Naive thymus-derived CD8-positive, alpha-beta T cell (primary cell): ENCODE measurements at places on chromosomes 1 and 21. TPM values are rescaled to one million over a fixed set of nuclear protein-coding genes. Genes with fewer than 3 reads are reported as not detected.

- peaks cover 2% of the 10 kb centered on the region for H3K36me3 ChIP-seq
- no peak overlapping the region for H3K4me3 ChIP-seq
- H3K27ac ChIP-seq = no peak overlapping the region
- H3K4me1 ChIP-seq = peaks cover 26% of the 10 kb centered on the region
Measured at GRCh38 chr1:9247894-9248293, 13.3 kb downstream of the H6PD start.

- no peak overlapping the region for H3K4me3 ChIP-seq
- no peak for DNase-seq
- H3K27me3 ChIP-seq = peaks cover 13% of the 10 kb centered on the region
- no peak overlapping the region for H3K27ac ChIP-seq
- no peaks in the 10 kb centered on the region for H3K4me1 ChIP-seq
- H3K36me3 ChIP-seq = no peaks in the 10 kb centered on the region
Measured at GRCh38 chr1:31725777-31726535, 22.1 kb upstream of the COL16A1 start.

DNA sequence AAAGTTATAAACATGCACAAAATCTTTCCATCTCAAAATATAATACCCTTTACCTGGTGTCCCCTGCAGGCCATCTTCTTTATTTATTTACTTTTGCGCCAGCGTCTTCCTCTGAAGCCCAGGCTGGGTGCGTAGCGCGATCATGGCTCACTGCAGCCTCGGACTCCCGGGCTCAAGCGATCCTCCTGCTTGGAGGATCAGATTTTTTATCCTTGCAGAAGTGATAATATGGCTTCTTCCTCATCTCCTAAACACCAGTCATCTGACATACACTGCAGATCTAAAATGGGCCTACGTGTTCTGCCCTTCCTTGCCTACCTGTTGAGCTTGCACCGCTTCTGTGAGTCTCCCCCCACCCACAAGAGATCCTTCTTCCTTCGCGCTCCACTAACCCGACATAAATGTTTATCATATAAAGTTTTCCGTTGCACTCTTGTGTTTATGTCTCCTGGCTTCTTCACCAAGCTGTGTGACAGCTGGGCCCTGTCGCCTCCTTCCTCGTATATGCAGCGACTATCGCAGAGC lies 506 bp upstream of the SRP9 start:
- H3K27ac ChIP-seq = no peak overlapping the region
- no peak overlapping the region for H3K4me3 ChIP-seq
- no peak for DNase-seq
- H3K36me3 ChIP-seq = peaks cover 21% of the 10 kb centered on the region
- H3K4me1 ChIP-seq = peaks cover 40% of the 10 kb centered on the region

GRCh38 chr21:45146801-45147200 lies 72.4 kb downstream of the ADARB1 start:
- no peaks in the 10 kb centered on the region for H3K27me3 ChIP-seq
- H3K27ac ChIP-seq = no peak overlapping the region
- DNase-seq = no peak
- peaks cover 8% of the 10 kb centered on the region for H3K4me1 ChIP-seq
- no peak overlapping the region for H3K4me3 ChIP-seq

DNA sequence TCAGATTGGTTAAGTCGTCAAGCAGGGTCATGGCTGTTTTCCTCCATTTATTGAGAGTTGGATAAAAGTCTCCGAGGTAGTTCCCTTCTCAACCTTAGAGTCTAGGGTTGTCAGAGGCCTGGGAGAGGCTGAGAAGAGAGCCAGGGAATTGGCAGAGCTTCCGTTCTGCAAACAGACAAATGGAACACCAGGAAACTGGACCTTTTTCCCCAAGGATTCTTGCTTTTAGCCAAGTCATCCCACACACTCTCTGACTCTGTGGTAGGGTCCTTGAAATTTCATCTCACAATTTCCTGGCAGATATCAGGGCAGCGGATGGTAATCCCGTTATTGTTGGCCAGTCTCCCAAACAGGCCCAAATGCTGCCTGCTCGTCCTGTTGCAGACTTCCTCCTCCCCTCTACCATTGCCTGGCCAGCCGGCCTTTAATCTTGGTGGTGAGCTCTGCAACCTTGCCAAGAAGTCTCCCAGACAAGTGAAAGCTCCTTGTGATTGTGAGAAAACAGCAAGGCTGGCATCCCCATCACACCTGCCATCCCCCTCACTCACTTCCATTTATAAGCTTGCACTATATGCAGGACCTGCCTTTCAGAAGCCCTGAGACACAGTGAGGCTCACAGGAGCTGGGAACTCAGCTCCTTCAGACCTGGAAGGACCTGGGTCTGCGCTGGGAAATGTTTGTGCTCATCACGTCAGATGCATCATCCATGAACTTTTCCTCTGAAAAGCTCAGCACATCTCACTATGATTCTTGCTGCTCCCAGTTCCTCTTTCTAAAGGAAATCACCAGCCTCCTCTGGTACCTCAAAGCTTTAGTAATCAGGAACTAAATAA lies 13.7 kb upstream of the SRP9 start:
- no peaks in the 10 kb centered on the region for H3K36me3 ChIP-seq
- no peaks in the 10 kb centered on the region for H3K27me3 ChIP-seq
- no peaks in the 10 kb centered on the region for H3K4me1 ChIP-seq
- H3K27ac ChIP-seq = no peak overlapping the region
- no peak overlapping the region for H3K4me3 ChIP-seq
- no peak for DNase-seq

- no peak for DNase-seq
- H3K4me1 ChIP-seq = peaks cover 48% of the 10 kb centered on the region
- no peaks in the 10 kb centered on the region for H3K27me3 ChIP-seq
- peak overlapping the region; percentile 98 for H3K4me3 ChIP-seq
Measured at GRCh38 chr21:15732290-15732995, 2.7 kb downstream of the USP25 start.

GRCh38 chr1:90443354-90443753 lies 273.7 kb downstream of the BARHL2 start:
- peaks cover 2% of the 10 kb centered on the region for H3K4me1 ChIP-seq
- no peak for DNase-seq
- no peak overlapping the region for H3K4me3 ChIP-seq
- no peaks in the 10 kb centered on the region for H3K36me3 ChIP-seq
- H3K27me3 ChIP-seq = peaks cover 17% of the 10 kb centered on the region
- no peak overlapping the region for H3K27ac ChIP-seq

DNA sequence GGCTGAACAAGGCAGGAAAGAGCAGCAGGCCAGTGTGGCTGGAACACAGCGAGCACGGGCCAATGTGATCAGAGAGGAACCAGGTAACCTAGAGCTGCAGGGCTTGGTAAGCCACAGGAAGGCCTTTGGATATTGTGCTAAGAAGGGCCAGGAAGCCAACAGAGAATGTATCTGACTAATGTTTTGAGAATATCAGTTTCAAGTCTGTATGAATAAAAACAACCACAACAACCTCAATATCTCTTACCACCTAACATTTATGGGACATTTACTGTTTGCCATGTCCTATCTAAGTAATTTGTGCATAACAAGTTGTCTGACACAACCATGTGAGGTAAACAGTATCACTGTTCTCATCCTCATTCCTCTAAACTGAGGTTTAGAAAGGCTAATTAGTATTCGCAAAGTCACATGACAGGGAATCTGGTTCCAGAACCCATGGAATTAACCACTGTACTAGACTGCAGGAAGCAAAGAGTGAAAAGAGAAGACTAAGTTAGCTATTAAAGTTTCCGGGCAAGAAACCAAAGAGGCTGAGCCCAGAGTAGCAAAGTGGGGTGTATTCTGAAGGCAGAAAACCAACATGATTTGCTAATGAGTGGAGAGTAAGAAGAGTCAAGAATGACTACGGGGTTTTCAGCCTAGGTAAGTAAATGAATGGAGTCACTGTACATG lies 38.9 kb downstream of the SPRTN start:
- H3K36me3 ChIP-seq = peaks cover 12% of the 10 kb centered on the region
- peaks cover 28% of the 10 kb centered on the region for H3K4me1 ChIP-seq
- peak overlapping the region; percentile 9 for H3K27ac ChIP-seq
- no peak overlapping the region for H3K4me3 ChIP-seq

DNA sequence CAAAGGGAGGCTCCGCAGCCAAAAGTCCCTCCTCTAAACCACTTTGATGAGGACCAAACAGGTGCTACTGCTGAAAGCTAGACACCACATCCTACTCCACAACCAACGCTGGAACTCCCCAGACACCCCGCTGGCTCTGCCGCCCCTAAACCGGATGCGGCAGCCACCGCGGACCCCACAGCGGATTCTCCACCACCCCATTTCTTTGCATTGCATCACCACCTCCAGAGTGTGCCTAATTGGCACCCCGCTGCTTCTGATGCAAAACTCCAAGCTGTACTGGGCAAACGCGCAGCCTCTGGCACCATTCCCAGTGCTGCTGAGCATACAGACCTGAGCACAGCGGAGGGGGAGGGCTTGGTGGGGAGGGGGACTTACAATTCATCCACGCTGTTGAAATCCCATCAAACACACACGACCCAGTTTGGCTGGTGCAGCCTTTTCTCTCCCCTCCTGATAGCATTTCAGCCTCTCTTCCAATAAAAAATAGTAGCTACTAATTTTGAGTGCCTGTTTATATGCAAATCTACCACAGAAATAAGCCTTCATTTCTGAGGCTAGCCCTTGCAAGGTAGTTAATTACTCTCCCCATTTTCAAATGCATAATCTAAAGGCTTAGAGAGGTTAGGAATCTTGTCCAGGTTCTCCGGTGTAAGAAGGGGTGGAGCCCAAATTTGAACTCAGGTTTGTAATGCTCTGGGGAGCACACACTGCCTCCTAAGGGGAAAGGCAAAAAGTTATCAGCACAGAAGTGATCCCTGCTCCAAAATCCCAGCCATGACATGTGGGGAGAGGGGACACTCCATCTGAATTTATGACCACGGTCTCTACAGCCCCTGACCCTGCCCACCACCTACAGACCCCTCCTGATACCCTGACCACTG lies 12.2 kb upstream of the RGS16 start:
- H3K27me3 ChIP-seq = peaks cover 73% of the 10 kb centered on the region
- peak overlapping the region; percentile 84 for H3K27ac ChIP-seq
- peak; percentile 71 for DNase-seq
- peak overlapping the region; percentile 89 for H3K4me3 ChIP-seq

- H3K36me3 ChIP-seq = no peaks in the 10 kb centered on the region
- H3K4me3 ChIP-seq = no peak overlapping the region
- no peak for DNase-seq
- no peaks in the 10 kb centered on the region for H3K4me1 ChIP-seq
- H3K27ac ChIP-seq = no peak overlapping the region
Measured at GRCh38 chr1:85019994-85020393, 23.1 kb upstream of the MCOLN2 start.

DNA sequence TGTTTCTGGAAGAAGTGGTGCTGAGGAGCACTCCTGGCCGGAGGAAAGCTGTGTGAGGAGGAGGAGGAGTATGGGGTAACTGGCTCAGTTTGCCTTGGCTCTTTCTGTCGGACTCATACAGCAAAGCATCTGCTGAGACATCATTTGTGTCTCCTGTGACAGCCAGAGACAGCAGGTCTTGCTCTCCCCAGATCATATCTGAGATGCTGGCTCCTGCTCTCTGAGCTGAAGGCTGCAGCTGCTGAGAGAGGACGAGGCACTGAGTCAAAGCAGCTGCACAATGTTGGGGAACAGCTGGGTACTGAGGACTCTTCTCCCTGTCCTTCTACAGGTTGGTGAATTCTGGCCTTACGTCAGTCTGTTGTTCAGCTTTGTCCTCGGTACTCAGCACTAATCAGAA lies 14.3 kb downstream of the OR2B11 start:
- no peaks in the 10 kb centered on the region for H3K4me1 ChIP-seq
- H3K27me3 ChIP-seq = no peaks in the 10 kb centered on the region
- H3K36me3 ChIP-seq = peaks cover 74% of the 10 kb centered on the region
- no peak overlapping the region for H3K27ac ChIP-seq
- no peak for DNase-seq

DNA sequence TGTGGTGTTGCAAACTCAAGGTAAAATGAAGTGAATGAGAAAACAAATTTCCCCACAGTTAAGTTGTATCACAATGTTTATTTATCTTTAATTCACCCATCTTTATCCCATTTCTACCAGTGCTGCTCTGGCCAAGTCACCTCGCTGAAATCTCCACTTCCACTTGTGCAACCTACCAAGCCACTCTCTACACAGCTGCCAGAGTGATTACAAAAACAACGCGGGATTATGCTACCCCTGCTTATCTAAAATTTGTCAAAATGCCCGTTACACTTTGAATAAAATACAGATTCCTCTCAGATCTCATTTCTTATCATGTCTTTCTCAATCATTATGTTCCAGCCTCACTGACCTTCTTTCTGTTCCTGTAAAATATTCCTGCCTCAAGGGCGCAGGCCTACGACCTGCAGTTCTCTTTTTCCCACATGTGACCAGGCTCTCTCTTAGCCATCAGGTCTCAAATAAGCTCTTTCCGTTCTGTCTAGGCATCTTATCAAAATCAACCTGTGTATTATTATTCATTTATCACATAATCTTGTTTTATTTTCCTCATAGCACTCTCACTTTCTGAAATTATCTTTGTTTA lies 95.6 kb downstream of the NTMT2 start:
- H3K4me3 ChIP-seq = no peak overlapping the region
- no peaks in the 10 kb centered on the region for H3K4me1 ChIP-seq
- peaks cover 26% of the 10 kb centered on the region for H3K27me3 ChIP-seq

DNA sequence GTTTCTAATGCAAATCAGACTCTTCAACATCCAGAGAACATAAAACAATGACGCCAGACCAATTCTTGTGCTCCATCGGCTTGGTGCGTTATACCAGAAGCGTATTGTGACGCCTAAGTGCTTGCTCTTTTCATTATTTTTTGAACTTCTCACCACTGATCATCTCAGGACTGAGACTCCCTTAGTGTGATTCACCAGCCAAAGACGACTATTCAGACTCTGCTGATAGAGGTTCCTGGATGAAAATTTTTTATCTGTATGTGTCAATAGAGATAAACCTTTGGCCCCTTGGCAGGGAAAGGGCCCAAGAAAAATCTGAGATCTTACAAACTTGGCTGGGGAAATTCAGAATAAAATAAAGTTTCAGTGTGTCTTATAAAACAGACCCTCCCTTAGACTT lies 856 bp upstream of the GREM2 start:
- DNase-seq = no peak
- no peaks in the 10 kb centered on the region for H3K36me3 ChIP-seq
- peaks cover 21% of the 10 kb centered on the region for H3K4me1 ChIP-seq
- peak overlapping the region; percentile 39 for H3K4me3 ChIP-seq
- peaks cover 34% of the 10 kb centered on the region for H3K27me3 ChIP-seq

GJC2 gene
- total RNA-seq = 2.6 TPM

WNT2B gene
- total RNA-seq = 0.21 TPM

CD48 gene
- 276 TPM for total RNA-seq

CRYBG2 gene
- total RNA-seq = 0.74 TPM

GUCA2A gene
- not detected for total RNA-seq

CGN gene
- 2.7 TPM for total RNA-seq
